ENCODE measurements at places on chromosomes 16 and 17.

GRCh38 chr16:61590577-61590976 lies 445.7 kb downstream of the CDH8 start:
- no peak for DNase-seq

GRCh38 chr17:81148986-81149533 lies 16.2 kb upstream of the PVALEF start:
- no peak for DNase-seq

DNA sequence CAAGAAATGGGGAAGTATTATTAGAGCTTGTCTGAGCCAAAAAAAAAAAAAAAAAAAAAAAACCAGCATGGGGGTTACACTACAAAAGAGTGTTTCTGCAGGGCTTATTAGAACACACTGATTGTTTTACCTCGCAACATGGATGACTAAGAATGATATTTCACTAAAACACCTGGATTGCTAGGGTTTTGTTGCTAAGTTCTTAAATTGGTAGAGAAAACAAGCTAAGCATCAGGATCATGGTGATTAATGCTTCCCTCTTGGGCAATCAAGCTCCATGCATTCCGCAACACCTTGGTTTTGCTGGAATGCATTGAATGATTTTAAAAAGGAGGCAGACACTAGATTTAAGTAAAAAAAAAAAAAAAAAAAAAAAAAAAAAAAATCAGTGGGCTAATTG lies 931.4 kb upstream of the CDH8 start:
- no peak for DNase-seq

DNA sequence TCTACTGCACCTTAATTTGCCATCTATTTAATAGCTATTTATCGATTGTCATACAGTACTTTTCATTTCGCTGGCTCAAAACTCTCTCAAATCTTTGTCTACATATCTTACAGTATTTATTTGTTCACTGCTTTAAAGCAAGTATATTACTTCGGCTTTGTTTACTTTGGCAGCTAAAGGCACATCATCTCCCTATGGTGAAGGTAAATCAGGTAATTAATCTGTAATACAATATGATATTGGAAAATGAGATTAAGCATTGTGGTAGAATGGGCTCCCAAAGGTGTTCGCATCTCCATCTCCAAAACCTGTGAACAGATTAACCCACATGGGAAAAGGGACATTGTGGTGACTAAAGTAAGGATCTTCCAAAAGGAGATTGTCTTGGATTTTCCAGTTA lies 6.5 kb downstream of the TMEM170A start:
- no peak for DNase-seq

GRCh38 chr17:27565874-27566670 lies 64.9 kb upstream of the LGALS9 start:
- DNase-seq: no peak

DNA sequence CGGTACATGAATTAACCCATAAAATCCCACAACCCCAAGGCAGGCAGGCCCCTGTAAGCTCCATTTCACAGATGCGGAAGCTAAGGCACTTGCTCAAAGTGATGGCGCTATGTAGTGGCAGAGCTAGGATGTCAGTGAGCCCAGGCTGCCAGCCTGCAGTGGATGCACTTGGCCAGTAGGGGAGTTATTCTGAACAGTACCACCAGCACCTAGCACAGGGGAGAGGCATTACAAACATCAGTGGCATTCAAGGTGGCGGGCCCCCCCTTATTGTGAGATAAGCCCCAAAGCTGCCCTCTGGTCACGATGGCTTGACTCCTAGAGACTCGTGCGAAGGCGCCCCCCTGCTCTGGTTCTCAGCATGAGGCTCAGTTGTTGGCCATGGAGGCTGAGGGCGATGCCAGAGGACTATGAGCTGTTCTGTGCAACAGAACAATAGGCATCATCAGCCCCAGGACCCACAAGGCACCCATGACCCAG lies 33.8 kb downstream of the GTF3C1 start:
- no peak for DNase-seq

DNA sequence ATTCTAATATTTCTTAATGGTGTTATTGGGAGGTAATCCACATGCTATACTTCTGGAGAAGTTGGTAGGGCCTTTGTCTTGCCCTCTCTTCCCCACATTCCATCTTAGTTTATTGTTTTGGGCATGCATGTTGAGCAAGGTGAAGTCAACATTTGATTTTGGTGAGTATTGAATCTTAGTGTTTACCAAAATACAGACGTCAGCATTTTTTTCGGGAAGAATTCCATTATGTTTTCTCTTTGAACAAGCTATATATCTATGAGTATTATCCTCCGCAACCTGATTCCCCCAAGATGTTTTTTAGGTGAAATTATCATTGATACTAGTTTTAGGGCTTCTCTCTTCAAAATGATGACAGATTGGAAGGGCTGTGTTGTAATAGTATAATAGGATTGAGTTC lies 47.4 kb upstream of the SHISA9 start:
- DNase-seq: no peak

Measured in bone marrow (tissue), 2 donors.